ENCODE measurements at places on chromosomes 1 and 21. TPM values are rescaled to one million over a fixed set of nuclear protein-coding genes. Genes with fewer than 3 reads are reported as not detected.

The DIO1 gene
- not detected for total RNA-seq

The UCHL5 gene
- 64.0 TPM for total RNA-seq

The UBASH3A gene
- not detected for total RNA-seq

The SLC6A9 gene
- total RNA-seq: 0.86 TPM

The CRABP2 gene
- total RNA-seq: 0.72 TPM

The OPTC gene
- total RNA-seq: not detected

The WNT3A gene
- total RNA-seq: not detected

The PINK1 gene
- total RNA-seq: 24.1 TPM

The FCMR gene
- total RNA-seq: not detected

The RSRP1 gene
- 87.7 TPM for total RNA-seq

The OR10Z1 gene
- not detected for total RNA-seq

The ZNF593 gene
- total RNA-seq: 20.2 TPM

The LCA5L gene
- total RNA-seq: 1.6 TPM

The AGMAT gene
- 2.3 TPM for total RNA-seq

The LRRC71 gene
- total RNA-seq: 0.36 TPM

The AMY1A gene
- not detected for total RNA-seq

The SH2D5 gene
- 0.80 TPM for total RNA-seq

Data from thoracic aorta endothelial cell (primary cell).